Natural killer cell (primary cell): ENCODE measurements at places on chromosomes 7 and 10. TPM values are rescaled to one million over a fixed set of nuclear protein-coding genes. Genes with fewer than 3 reads are reported as not detected.

PODXL gene
- total RNA-seq = 1.4 TPM

VKORC1L1 gene
- 8.2 TPM for total RNA-seq

AS3MT gene
- 0.75 TPM for total RNA-seq

SFTPA1 gene
- total RNA-seq = not detected

MBL2 gene
- total RNA-seq = not detected

NPY4R2 gene
- not detected for total RNA-seq

LIPJ gene
- not detected for total RNA-seq

NCF1 gene
- total RNA-seq = 8.0 TPM

CYP26A1 gene
- not detected for total RNA-seq

- no peak overlapping the region for H3K4me3 ChIP-seq
- H3K36me3 ChIP-seq = no peaks in the 10 kb centered on the region
- no peak overlapping the region for H3K27ac ChIP-seq
These were observed 719.5 kb downstream of the ZWINT start for GRCh38 chr10:55641601-55642000.

- H3K4me1 ChIP-seq = no peaks in the 10 kb centered on the region
- no peak overlapping the region for H3K27ac ChIP-seq
- H3K4me3 ChIP-seq = no peak overlapping the region
- H3K27me3 ChIP-seq = no peaks in the 10 kb centered on the region
- DNase-seq = no peak
These were observed 153.2 kb downstream of the TCF7L2 start for GRCh38 chr10:113103131-113103840.

DNA sequence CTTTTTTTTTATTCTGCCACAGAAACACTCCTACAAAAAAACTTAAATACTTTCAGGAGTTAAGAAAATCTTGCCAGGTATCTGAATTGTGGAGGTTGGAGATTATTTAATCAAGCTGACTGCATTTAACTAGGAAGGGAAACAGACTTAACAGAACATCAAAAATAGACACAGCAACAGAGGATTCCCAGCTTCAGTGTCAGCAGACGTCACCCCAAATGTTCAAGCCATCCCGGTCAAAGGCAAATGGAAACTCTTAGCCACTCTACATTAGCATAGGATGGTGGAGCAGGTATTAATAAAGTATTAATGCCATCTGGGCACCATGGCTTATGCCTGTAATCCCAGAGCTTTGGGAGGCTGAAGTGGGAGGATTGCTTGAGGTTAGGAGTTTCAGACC is 139.7 kb upstream of the SVIL start:
- peaks cover 5% of the 10 kb centered on the region for H3K4me1 ChIP-seq
- no peaks in the 10 kb centered on the region for H3K27me3 ChIP-seq
- H3K4me3 ChIP-seq = no peak overlapping the region
- H3K36me3 ChIP-seq = no peaks in the 10 kb centered on the region
- no peak overlapping the region for H3K27ac ChIP-seq
- DNase-seq = no peak

DNA sequence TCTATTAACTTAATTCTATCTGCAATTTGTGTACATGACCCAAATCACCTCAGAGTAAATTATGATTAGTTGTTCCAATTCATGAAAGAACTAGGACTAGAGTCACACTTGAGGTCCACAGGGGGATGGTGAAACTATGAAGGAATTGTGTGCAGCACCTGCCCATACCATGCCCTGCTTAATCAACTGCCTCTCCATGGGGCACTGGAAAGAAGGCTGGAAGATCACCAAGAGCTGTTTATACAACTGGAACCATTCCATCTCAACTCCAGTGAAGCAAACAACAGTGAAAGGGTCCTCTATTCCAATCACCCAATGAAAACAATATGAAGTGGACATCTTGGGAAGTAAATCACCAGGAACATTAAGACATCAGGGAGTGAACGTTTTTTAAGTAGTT is 98.7 kb upstream of the SEMA3D start:
- no peaks in the 10 kb centered on the region for H3K4me1 ChIP-seq
- H3K36me3 ChIP-seq = no peaks in the 10 kb centered on the region
- no peak overlapping the region for H3K27ac ChIP-seq
- H3K4me3 ChIP-seq = no peak overlapping the region

DNA sequence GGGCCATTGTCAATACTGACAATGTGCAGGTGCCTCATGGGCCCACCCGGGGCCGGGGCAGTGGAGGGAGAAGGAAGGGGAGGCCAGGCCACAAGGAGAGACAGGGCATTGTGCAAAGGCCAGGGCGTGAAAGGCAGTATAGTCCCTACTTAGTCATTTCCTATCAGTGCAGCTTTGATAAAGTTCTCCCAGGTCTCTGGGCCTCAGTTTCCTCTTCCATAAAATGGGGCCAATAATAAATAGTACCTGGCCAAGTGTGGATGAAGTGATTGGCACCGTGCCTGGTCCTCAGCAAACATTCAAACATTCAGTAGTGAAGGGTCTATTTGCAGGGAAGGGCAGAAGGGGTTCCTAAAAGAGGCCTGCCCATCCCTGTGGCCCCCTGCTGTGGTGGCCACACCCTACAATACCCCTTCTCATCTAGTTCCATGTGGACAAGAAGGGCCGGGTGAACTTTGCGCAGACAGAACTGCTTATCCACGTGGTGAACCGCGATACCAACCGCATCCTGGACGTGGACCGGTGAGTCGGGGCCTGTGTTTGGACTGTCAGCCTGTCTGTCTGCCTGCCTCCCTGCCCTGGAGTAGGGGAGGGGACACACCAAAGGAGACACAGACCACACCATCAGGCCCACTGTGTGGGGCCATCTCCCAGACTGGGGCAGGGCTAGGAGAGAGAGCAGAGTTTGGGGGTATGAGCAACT is 36.9 kb upstream of the VSIR start:
- peaks cover 14% of the 10 kb centered on the region for H3K4me1 ChIP-seq
- H3K27me3 ChIP-seq = no peaks in the 10 kb centered on the region
- H3K4me3 ChIP-seq = no peak overlapping the region
- H3K36me3 ChIP-seq = peaks cover 4% of the 10 kb centered on the region

GRCh38 chr7:493661-494251 is 25.9 kb downstream of the PDGFA start:
- H3K4me1 ChIP-seq = no peaks in the 10 kb centered on the region
- no peaks in the 10 kb centered on the region for H3K36me3 ChIP-seq
- H3K27me3 ChIP-seq = no peaks in the 10 kb centered on the region
- H3K27ac ChIP-seq = no peak overlapping the region
- DNase-seq = no peak

- DNase-seq = no peak
- H3K36me3 ChIP-seq = peaks cover 88% of the 10 kb centered on the region
- H3K27me3 ChIP-seq = no peaks in the 10 kb centered on the region
These were observed 200.7 kb downstream of the CELF2 start for GRCh38 chr10:11218395-11218794.

- H3K27me3 ChIP-seq = no peaks in the 10 kb centered on the region
- no peak for DNase-seq
- H3K36me3 ChIP-seq = no peaks in the 10 kb centered on the region
These were observed 96.5 kb downstream of the PFKFB3 start for GRCh38 chr10:6299234-6299633.

- no peaks in the 10 kb centered on the region for H3K36me3 ChIP-seq
- H3K27me3 ChIP-seq = no peaks in the 10 kb centered on the region
- no peaks in the 10 kb centered on the region for H3K4me1 ChIP-seq
- DNase-seq = no peak
These were observed 299.4 kb downstream of the LRRTM3 start for GRCh38 chr10:67225226-67225625.

- H3K4me3 ChIP-seq = peak overlapping the region; percentile 89
- peaks cover 5% of the 10 kb centered on the region for H3K36me3 ChIP-seq
- no peaks in the 10 kb centered on the region for H3K27me3 ChIP-seq
- DNase-seq = peak; percentile 49
- H3K4me1 ChIP-seq = peaks cover 17% of the 10 kb centered on the region
These were observed 786 bp downstream of the TAF3 start for GRCh38 chr10:7819121-7819460.

DNA sequence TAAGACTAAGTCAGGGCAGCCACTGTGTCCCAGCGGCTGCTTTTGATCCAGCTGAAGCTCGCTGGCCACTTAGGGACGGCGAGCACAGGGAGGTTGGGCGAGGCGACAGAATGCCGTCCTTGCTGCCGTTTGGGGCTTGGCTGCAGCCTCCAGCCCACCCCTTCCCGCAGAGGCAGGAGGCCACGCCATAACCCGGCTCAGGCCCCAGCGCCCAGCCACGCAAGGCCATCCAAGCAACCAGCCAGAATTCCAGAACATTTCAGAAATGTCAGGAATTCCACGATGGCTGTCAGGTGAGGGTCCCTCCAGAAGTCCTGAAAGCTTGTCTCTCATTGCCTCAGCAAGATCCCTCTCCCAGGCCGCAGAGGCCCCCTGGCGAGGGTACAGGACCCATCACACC is 479.1 kb upstream of the FOXK1 start:
- no peaks in the 10 kb centered on the region for H3K27me3 ChIP-seq
- DNase-seq = no peak
- no peak overlapping the region for H3K4me3 ChIP-seq
- H3K27ac ChIP-seq = no peak overlapping the region
- no peaks in the 10 kb centered on the region for H3K36me3 ChIP-seq
- no peaks in the 10 kb centered on the region for H3K4me1 ChIP-seq

DNA sequence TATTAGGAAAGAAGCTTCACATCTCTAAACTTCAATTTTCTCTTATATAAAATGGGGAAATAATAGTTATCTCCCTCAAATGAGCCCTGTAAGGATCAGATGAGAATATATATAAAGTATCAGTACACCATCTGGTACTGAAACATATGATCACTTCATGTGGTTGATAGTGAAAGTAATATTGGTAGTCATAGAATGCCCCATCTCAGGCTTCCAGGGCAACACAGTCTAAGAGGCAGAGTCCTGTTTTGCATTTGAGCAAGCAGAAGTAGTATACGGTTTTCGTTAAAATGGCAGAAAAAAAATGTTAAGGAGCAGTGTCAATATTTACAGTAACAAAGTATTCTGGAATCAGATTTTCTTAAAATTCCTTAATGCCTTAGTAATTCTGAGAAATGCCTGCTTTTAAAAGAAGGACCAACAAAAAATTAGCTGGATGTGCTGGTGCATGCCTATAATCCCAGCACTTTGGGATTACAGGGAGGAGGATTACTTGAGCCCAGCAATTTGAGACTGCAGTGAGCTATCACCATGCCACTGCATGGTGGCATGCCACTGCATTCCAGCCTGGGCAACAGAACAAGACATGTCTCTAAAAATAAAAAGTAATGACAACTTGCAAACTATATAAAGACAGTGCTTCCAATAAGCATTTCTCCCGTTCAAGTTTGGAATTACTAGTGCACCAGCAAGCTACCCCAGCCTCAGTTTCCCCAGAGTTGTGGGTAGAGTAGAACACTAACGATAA is 19.8 kb downstream of the KBTBD2 start:
- no peak for DNase-seq
- H3K36me3 ChIP-seq = peaks cover 63% of the 10 kb centered on the region
- H3K27me3 ChIP-seq = no peaks in the 10 kb centered on the region
- H3K27ac ChIP-seq = no peak overlapping the region
- H3K4me1 ChIP-seq = peaks cover 4% of the 10 kb centered on the region
- no peak overlapping the region for H3K4me3 ChIP-seq

- H3K4me1 ChIP-seq = peaks cover 38% of the 10 kb centered on the region
- peaks cover 9% of the 10 kb centered on the region for H3K36me3 ChIP-seq
- no peaks in the 10 kb centered on the region for H3K27me3 ChIP-seq
- DNase-seq = peak; percentile 33
- no peak overlapping the region for H3K4me3 ChIP-seq
These were observed 24.3 kb downstream of the RGS10 start for GRCh38 chr10:119518176-119518575.

GRCh38 chr10:72175149-72175548 is 40.7 kb upstream of the ANAPC16 start:
- no peaks in the 10 kb centered on the region for H3K4me1 ChIP-seq
- H3K4me3 ChIP-seq = no peak overlapping the region
- no peak overlapping the region for H3K27ac ChIP-seq
- DNase-seq = no peak
- no peaks in the 10 kb centered on the region for H3K27me3 ChIP-seq

DNA sequence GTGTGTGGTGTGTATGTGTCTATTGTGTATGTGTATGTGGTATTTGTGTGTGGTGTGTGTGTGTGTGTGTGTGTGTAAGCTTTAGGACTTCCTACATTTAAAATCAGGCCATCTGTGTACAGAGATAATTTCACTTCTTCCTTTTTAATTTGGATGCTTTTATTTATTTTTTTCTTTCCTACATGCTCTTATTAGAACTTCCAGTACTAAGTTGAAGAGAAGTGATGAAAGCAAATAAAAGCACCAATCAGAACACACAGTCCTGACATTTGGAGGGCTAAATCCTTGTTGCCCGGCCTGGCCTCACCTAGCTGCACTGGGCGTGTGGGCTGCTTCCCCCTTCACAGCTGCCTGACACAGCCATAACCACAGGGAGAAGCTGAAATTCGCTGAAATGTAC is 3.8 kb upstream of the MRC1 start:
- no peak overlapping the region for H3K4me3 ChIP-seq
- no peak overlapping the region for H3K27ac ChIP-seq
- DNase-seq = no peak
- H3K36me3 ChIP-seq = no peaks in the 10 kb centered on the region
- peaks cover 4% of the 10 kb centered on the region for H3K4me1 ChIP-seq

DNA sequence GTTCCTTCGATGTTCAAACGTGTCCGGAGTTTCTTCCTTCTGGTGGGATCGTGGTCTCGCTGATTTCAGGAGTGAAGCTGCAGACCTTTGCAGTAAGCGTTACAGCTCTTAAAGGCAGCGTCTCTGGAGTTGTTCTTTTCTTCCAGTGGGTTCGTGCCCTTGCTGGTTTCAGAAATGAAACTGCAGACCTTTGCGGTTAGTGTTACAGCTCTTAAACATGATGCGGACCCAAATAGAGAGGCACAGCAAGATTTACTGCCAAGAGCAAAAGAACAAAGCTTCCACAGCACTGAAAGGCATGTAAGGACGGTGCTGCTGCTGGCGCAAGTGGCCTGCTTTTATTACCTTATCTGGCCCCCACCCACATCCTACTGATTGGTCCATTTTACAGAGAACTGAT is 931.4 kb downstream of the IPMK start:
- DNase-seq = no peak
- H3K36me3 ChIP-seq = no peaks in the 10 kb centered on the region
- no peak overlapping the region for H3K4me3 ChIP-seq
- no peak overlapping the region for H3K27ac ChIP-seq
- H3K4me1 ChIP-seq = no peaks in the 10 kb centered on the region
- no peaks in the 10 kb centered on the region for H3K27me3 ChIP-seq

DNA sequence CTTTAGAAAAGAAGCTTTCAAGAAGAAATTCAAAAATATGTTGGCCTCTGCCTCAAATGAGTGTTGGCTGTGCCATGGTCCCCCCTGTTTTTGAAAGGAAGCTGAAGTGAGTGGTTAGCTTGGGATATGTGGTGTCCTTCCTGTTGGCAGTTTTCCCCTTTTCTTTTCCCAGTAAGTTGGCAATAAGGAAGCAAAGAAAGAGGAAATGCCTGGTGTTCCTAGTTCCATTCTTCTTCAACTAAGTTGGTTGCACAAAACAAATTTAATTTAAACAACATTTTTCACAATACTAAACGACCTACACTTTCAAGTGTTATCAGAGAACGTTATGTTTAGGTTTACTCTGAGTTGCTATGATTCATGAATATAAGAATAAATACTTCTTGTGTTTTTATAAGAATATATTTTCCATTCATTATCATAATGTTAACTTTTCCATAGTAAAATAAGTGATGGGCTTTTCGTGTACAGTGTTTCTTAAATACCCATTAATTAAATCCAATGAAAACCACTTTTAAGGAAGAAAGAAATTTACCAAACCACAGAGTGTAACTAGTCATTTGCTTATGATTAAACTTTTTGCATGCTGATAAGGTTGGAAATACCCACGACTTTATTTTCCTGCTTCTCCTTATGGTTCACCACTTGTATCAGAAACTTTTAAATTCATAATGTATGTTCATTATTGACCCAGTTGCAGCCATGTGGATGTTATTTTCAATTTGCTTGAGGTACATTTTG is 7.7 kb downstream of the HDAC9 start:
- no peaks in the 10 kb centered on the region for H3K4me1 ChIP-seq
- no peak overlapping the region for H3K27ac ChIP-seq
- H3K36me3 ChIP-seq = no peaks in the 10 kb centered on the region
- DNase-seq = no peak
- no peaks in the 10 kb centered on the region for H3K27me3 ChIP-seq
